Motor neuron (in vitro differentiated cells): ENCODE measurements at places on chromosomes 16 and 17.

- peak; percentile 77 for ATAC-seq
These were observed 22.1 kb upstream of the PHF12 start for GRCh38 chr17:28973425-28973824.

DNA sequence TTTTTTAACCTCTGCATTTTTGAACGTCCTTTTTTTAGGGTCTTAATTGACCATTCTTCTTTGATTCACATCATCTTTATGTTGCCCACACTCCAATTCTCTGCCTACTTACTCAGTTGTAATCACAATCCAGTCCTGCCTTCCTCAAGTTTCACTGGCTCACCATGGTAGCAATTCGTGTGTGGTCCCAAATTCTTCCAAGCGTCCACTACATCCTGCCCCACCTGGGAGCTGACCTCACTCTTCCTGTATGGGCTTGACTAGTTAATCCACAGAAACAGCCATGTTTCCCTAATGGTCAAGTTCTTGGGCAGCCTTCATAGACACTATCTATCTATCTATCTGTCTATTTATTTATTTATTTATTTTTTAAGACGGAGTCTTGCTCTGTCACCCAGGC, 7.1 kb downstream of the TLCD2 start:
- no peak for ATAC-seq

GRCh38 chr16:82638095-82638798, 11.5 kb downstream of the CDH13 start:
- no peak for ATAC-seq

DNA sequence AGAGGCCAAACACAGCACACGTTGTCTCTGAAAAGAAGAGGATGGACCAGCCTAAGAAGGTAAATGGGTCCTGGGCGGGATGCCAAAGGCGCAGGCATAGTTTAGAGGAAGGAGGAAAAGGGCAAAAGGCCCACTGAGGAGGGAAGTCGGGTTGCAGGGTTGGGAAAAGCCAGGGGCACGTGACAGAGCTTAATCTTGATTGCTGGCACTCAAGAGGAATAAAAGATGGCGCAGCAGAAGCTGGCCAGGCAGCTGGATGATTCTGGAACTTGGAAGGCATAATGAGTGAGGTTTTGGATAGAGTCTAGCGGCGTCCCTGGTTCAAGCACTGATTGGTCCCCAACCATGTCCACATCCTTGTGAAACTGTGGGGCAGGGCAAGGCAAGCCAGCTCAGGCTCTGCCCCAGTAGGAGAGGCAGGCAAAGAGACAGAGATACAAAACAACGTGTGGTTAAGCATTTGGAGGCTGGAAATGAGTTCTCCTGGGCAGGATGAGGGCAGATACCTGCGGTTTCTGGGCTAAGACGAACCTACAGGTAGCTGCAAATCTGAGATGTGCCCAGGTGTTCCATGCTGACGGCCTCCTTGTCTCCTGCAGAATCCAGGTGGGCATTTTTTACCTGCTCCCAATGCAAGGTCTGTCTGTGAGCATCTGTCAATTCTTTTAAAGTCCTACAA, 52.7 kb upstream of the CIBAR2 start:
- no peak for ATAC-seq

DNA sequence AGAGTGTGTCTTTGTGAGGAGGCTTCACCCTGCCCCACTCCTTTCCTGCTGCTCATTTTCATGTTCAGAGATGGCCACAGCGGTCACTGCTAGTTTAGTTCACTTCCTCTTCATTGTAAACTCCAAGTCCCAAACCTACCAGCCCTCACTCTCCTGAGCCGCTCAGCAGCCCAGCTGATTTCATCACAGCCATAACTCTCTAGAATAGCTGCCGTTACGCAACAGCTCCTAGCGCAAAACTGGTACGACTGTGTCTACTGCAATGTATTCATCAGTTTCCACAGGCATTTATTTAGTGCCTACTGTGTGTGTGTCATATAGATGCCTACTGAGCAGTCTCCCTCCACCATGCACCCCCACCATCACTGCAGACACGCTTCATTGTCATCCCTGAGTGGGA, 233.5 kb upstream of the RPL38 start:
- peak; percentile 27 for ATAC-seq

GRCh38 chr16:79563921-79564320, 36.6 kb downstream of the MAF start:
- ATAC-seq: no peak

DNA sequence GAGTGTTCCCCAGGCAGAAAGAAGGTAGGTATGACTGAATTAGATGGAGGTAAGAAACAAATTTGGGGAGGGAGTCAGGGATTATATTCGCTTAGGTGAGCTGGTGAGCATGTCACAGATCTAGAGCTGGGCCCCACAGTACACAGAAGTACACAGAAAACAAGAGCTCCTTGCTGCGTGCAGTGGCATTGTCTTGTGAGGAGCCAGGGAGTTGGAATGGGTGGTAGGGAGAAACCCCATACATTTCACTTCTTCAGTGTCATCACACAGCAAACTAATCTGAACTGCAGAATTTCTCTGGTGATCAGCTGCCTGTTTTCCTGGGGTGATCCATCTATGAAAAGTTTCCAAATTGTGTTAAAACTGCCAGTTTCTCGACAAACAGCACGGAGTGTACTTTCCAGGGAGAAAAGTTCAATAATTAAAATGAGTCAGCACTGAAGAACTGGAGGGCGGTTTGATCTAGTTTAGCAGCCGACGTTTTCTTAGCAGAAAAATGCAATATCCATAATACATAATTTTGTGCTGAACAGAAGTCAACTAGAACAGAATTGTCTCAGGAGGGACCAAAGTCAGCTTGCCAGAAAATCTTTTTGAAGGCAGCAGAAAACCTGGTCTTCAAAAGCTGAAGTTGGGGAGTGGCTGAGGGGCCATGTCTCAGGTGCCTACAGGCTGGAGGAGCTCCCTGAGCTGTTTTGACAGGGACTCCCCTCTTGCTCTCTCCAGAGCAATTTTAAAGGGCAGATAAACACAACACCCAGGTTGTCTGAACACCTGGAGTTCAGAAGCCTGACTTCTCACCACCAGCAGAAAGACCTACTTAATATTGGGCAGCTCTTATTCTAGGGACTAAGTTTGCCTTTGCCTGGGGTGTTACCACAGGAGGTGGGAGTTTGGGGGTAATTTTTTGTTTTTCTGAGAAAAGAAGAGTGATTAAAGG, 448.6 kb downstream of the CA10 start:
- ATAC-seq: peak; percentile 48

DNA sequence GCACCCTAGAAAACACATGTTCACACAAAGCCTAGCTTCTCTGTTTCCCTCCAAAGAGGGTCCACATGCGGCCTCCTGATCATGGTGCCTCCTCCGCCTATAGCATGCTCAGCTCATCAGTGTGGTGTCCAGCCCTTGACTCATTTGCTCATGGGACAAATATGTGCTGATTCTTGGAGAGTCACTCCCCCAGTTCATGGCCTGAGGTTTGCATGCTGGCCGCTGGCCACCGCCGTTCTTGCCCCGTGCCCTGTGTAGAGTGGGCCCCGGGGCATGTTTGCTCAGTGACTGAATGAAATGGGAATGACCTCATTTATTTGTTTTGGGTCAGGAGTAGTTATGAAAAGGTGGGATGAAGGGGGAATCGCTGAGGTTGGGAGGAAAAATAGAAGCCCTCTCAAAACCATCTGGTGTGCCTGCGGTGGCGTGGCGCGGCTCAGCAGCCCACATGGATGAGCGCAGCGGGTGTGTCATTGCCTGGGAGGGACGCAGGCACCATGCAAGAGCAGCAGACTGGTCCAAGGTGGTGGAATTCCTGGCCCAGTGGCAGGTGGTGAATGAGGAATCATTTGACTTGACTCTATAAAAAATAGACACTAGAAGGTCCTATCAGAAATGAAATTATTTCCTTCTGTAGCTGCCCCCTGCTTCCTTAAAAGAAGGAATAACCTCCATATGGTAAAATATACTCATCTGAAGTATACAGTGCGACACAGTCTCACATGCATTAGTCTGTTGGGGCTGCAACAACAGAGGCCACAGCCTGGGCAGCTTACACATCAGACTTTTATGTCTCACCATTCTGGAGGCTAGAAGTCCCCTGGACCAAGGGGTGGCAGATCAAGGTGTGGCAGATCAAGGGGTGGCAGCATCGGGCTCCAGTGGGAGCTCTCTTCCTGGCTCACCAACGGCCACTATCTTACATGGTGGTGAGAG, 31.7 kb downstream of the CRISPLD2 start:
- peak; percentile 65 for ATAC-seq

- ATAC-seq: no peak
These were observed 69.9 kb upstream of the CNTNAP4 start for GRCh38 chr16:76207270-76207669.
